ENCODE measurements at places on chromosomes 3 and 15.

- no peak for DNase-seq
These were observed 11.8 kb downstream of the SAMD7 start for GRCh38 chr3:169923189-169923588.

DNA sequence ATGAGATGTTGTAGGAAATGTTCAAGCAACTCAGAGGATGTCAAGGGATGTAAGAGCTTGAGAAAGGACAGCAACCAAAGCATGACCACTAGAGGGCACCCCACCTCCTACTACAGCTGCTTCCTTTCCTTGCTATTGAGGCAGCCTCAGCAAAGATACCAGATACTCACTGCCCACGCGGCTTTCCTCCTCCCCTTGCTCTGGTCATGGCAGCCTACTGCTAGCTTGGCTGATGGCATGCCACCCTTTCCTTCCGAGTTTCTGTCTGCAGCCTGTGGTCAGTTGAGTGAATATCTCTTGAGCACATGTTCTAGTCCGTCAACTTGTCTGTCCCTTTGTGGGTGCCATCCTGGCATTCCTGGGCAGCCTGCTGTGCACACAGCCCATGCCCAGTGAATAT lies 4.4 kb upstream of the CXCR6 start:
- peak; percentile 60 for DNase-seq

GRCh38 chr15:56981160-56981559 lies 62.7 kb downstream of the TCF12 start:
- DNase-seq: no peak

- no peak for DNase-seq
These were observed 32.5 kb upstream of the BFSP2 start for GRCh38 chr3:133367403-133367802.

GRCh38 chr3:192957441-192958021 lies 39.9 kb upstream of the MB21D2 start:
- no peak for DNase-seq

GRCh38 chr3:150237490-150237889 lies 170.6 kb upstream of the TSC22D2 start:
- DNase-seq: no peak

DNA sequence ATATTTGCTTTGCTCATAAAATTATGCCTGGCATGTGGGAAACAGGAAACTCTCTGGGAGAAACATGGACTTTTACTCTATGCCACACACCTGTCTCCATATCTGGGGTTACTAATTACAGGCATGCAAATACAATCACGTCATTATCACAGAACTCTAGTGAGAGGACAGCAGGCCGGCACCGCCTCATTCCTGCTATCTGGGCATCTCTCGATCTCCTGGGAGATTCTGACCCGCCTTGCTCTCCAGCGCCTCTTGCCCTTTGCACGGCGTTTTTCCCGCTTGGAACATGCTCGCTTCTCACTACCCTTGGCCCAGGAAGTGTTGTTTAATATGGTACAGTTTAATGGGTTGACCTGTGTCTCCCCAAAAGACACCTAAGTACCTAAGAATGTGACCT lies 45.4 kb upstream of the PARL start:
- DNase-seq: no peak

DNA sequence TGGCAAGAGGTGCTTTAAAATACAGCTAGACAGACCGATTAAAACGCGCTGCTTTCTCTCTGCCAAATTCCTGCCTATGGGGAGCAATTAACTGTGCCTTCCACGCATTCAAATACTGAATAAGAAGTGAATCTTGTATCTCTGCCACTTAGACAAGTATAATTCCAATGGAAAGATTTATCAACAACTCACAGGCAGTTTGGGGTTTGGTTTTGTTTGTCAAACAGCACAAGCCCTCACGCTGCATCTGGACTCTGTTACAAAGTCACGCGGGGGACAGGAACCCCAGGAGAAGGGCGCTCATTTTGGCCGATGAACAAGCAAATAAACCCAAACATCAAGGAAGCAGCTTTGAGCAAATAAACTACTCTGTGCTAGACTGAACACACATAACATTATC lies 61.8 kb upstream of the TMCO5A start:
- DNase-seq: no peak

DNA sequence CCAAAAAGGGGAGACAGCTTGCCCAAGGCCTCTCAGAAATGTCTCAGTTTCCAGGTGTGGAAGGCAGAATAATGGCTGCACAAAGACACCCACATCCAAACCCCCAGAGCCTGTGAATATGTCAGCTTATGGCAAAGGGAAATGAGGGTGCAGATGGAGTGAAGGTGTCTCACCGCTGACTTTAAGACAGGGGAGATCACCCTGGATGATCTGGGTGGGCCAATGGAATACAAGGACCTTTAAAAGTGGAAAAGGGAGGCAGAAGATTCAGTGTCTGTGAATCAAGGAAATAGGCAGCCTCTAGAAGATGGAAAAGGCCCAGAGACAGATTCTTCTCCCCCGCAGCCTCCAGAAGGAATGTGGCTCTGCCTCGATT lies 48.8 kb upstream of the ATP2B2 start:
- DNase-seq: no peak

GRCh38 chr3:159978353-159978752 lies 10.3 kb upstream of the IL12A start:
- DNase-seq: no peak
